Panc1 (cell line): ENCODE measurements at places on chromosomes 3 and 15.

- no peaks in the 10 kb centered on the region for H3K36me3 ChIP-seq
- no peak for DNase-seq
- H3K27ac ChIP-seq = no peak overlapping the region
- H3K4me3 ChIP-seq = no peak overlapping the region
- H3K4me1 ChIP-seq = no peaks in the 10 kb centered on the region
- H3K27me3 ChIP-seq = peaks cover 12% of the 10 kb centered on the region
Measured at GRCh38 chr3:148884261-148884660, 19.2 kb downstream of the CPA3 start.

- no peak overlapping the region for H3K4me3 ChIP-seq
- DNase-seq = no peak
- H3K36me3 ChIP-seq = no peaks in the 10 kb centered on the region
- H3K27me3 ChIP-seq = no peaks in the 10 kb centered on the region
Measured at GRCh38 chr3:12356175-12356574, 67.3 kb downstream of the PPARG start.

DNA sequence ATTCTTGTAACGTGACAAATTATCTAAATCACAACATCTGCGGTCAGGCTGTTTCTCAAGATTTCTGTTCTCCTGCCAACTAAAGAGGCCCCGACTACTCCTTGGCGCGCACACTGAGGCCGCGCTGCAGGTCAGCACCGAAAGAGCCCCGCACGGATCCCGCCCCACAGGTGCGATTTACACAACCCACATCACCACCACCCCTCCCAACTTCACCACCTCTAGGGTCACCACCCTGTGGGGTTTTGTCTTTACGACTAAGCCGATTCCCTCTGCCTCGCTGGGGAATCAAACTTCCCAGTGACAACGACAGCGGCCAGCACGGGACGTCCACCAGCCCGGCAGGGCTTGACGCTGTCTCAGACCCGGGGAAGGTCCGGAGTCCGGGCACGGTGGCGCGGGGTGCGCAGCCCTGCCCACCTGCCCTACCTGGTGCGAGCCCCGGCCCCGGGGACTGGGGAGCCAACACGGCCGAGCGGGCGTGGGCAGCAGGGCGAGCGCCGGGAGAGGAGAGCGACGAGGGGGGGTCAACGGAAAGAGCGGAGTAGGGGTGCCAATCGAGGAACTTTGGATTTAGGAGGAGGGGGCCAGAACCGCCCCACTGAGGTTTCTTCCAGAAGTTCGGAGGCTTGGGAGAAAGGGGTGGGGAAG, 764 bp downstream of the UACA start:
- H3K27me3 ChIP-seq = no peaks in the 10 kb centered on the region
- H3K36me3 ChIP-seq = peaks cover 10% of the 10 kb centered on the region
- peak overlapping the region; percentile 91 for H3K27ac ChIP-seq
- peak overlapping the region; percentile 93 for H3K4me3 ChIP-seq
- H3K4me1 ChIP-seq = peaks cover 42% of the 10 kb centered on the region

- no peak overlapping the region for H3K27ac ChIP-seq
- no peak overlapping the region for H3K4me3 ChIP-seq
- no peaks in the 10 kb centered on the region for H3K4me1 ChIP-seq
- H3K27me3 ChIP-seq = no peaks in the 10 kb centered on the region
Measured at GRCh38 chr15:55681631-55682030, 61.3 kb downstream of the PRTG start.

- no peaks in the 10 kb centered on the region for H3K36me3 ChIP-seq
- DNase-seq = no peak
- H3K27me3 ChIP-seq = no peaks in the 10 kb centered on the region
- H3K4me1 ChIP-seq = no peaks in the 10 kb centered on the region
Measured at GRCh38 chr3:63508305-63508704, 144.2 kb upstream of the SNTN start.

GRCh38 chr3:27976933-27977332, 254.8 kb upstream of the EOMES start:
- H3K36me3 ChIP-seq = no peaks in the 10 kb centered on the region
- H3K4me3 ChIP-seq = no peak overlapping the region
- H3K4me1 ChIP-seq = no peaks in the 10 kb centered on the region
- no peak for DNase-seq
